ENCODE measurements at places on chromosomes 1 and 21.

- DNase-seq: no peak
Measured at GRCh38 chr1:157878059-157878458, 36.5 kb upstream of the CD5L start.

DNA sequence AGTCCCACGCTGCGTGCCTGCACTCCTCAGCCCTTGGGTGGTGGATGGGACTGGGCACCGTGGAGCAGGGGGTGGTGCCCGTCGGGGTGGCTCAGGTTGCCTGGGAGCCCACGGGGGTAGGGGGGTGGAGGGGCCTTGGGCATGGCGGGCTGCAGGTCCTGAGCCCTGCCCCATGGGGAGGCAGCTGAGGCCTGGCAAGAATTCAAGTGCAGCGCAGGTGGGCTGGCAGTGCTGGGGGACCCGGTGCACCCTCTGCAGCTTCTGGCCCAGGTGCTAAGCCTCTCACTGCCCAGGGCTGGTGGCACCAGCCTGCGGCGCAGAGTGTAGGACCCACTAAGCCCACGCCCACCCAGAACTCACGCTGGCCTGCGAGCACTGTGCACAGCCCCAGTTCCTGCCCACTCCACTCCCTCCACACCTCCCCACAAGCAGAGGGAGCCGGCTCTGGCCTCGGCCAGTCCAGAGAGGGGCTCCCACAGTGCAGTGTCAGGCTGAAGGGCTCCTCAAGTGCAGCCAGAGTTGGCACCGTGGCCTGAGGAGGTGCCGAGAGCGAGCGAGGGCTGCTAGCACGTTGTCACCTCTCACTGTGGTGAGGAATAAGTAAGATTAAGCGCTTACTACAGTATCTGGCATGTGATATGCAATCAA is 12.8 kb downstream of the TNNI3K start:
- DNase-seq: no peak

- DNase-seq: no peak
Measured at GRCh38 chr1:87200875-87201638, 127.6 kb upstream of the LMO4 start.

DNA sequence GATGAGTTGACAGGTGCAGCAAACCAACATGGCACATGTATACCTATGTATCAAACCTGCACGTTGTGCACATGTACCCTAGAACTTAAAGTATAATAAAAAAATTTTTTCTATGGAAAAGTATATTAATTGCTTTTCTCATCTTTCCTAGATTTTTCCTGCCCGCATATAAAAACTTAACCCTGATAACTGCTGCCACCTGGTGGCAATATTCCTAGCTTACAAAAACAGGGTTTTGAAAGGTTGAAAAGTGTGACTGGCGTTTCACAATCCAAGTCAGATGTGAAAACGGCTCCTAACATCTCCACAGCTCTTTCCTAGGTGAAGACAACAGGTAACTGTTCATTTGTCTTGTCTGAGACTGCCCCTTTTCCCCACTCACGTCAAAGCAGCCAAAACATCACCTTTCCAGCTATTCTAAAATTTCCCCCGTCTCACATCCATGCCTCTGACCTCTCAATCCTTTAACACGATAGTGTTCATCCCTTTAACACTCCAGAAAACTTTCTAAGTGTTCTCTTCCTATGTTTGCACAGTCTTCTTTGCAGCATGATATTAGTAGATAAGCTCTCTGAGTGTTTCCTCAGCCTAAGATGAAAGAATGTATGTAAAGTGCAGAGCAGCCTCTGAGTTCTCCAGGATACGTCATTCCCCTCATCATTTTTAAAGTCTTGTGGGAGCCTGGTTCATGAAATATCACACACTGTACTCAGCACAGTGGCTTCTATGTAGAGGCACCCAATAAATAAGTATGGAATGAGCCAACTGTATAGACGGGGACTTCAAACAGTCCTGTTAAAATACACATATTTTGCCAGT is 27.5 kb downstream of the OVGP1 start:
- peak; percentile 8 for DNase-seq

- no peak for DNase-seq
Measured at GRCh38 chr1:224782281-224783000, 147.0 kb upstream of the DNAH14 start.

DNA sequence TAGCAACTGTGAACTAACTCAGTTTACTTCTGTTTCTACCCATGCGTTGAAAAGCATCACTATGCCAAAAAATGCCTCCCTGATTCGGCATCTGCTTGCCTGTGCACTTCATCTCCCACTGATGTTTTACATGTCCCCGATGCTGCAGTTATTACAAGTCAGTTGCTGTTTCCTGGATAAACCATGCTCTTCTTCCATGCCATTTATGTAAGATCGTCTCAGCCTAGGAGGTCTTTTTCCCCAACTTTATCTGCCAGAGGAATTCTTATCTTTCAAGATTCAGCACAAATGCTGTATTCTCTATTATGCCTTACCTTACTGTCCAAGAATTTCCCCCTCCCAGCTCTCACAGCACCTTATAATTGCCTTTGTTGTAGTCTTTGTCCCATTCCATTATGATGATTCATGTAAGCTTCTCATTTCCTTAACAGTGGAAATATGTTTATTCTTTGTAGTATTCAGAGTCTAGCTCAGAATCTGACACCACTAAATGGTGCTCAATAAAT is 30.0 kb downstream of the PRKACB start:
- no peak for DNase-seq

DNA sequence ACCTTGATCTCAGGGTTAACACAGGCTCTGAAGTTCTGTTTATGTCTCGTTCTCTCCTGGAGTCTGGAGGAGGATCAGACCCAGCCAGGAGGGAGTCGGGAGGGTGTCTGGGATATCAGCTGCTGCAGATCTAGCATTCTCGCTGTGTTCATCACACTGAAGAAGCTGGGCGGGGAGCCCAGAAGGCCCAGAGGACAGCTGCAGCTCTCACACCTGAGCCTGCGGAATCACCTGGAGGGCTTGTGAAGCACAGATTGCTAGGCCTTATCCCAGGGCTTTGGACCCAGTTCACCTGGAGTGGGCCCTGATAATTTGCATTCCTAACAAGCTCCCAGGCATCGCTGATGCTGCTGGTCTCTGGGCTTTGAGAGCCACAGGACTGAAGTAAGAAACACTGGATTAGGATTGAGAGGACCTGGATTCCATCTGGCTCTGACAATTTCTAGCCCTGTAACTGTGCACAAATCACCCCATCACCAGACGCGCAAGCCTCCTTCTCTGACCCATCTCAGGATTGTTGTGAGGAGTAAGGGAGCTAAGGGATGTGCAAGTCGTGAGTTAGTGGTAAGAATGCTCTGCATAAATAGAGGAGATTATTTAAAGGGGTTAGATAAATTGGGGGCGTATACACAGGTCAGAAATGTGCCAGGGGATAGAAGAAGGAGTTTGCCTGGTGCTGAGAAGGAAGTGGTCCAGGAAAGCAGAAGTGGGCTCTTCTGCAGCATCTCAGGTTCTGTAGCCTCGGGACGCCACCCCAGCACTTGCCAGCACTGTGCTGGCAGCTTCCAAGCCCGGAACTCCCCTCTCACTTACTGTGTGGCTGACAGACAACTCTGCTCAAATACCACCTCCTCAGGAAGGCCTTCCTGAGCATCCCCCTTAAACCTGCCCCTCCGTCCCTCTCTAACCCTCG is 19.1 kb downstream of the ABCA4 start:
- no peak for DNase-seq

GRCh38 chr1:156476501-156477298 is 23.9 kb downstream of the MEF2D start:
- DNase-seq: no peak

DNA sequence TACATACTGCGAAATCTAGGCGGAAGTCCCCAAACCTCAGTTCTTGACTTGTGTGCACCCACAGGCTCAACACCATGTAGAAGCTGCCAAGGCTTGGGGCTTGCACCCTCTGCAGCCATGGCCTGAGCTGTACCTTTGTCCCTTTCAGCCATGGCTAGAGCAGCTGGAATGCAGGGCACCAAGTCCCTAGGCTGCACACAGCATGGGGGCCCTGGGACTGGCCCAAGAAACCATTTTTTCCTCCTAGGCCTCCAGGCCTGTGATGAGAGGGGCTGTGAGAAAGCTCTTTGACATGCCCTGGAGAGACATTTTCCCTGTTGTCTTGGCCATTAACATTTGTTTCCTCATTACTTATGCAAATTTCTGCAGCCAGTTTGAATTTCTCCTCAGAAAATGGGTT is 1.5 kb upstream of the PRSS38 start:
- no peak for DNase-seq

- DNase-seq: no peak
Measured at GRCh38 chr1:77831976-77832711, 52.7 kb downstream of the MIGA1 start.

DNA sequence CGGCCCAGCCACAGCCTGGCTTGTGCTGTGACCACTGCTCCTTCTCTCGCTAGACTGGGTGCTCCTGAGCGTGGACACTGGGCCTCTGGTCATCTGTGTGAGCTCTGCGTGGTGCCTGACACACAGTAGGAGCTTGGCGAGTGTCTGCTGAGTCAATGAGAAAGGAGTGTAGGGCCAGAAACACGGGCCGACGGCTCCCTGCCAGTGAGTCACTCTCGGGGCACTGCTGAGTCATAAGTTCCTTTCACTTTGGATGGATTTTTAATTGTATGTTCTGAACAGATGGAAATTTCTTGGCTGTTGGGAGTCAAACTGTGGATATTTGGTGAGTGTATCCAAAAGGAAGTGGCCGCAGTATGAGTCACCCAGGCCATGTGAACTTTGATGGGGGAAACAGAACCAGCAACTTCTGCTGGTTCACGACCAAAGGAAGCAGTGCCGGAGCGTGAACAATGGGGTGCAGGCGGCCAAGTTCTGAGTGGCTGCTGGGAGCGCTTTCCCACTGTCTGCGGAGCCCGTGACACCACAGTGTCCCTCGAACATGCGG is 41.0 kb upstream of the COL18A1 start:
- DNase-seq: no peak
